ENCODE measurements at places on chromosomes 16 and 17.

DNA sequence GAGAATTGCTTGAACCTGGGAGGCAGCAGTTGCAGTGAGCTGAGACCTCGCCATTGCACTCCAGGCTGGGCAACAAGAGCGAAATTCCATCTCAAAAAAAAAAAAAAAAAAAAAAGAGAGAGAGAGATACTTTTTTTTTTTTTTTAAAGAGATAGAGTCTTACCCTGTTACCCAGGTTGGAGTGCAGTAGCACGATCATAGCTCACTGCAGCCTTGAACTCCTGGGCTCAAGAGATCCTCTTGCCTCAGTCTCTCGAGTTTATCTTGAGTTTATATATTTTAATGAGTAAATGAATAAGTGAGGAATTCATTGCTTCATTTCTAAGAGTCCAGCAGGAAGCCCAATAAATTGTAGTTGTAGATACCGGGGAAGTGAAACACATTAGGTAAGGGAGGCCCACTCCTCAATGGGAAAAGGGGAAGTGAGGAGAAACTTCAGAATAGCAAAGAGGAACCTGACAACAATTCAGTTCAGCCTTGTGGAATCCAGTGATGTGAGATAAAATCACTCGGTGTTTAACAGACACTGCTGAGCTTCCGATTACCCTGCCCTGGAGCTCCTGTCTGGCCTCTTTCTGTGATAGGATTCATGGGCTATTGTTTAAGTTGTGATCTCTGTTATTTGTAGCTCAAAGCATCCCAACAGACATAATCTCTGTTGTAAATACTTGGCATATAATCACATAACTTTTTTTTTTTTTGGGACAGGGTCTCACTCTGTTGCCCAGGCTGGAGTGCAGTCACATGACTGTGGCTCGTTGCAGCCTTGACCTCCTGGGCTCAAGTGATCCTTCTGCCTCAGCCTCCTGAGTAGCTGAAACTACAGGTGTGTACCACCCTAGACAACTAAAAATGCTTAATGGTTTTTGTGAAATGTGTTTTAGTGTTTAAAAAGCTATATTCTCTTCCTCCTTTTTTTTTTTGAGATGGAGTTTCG, 15.8 kb upstream of the ITGAM start:
- DNase-seq: no peak

- no peak for DNase-seq
These were observed 419 bp downstream of the RAB37 start for GRCh38 chr17:74737299-74738050.

GRCh38 chr16:84144209-84144858, 643 bp downstream of the HSDL1 start:
- DNase-seq: no peak

- no peak for DNase-seq
These were observed 573 bp downstream of the CHST6 start for GRCh38 chr16:75494661-75495075.

DNA sequence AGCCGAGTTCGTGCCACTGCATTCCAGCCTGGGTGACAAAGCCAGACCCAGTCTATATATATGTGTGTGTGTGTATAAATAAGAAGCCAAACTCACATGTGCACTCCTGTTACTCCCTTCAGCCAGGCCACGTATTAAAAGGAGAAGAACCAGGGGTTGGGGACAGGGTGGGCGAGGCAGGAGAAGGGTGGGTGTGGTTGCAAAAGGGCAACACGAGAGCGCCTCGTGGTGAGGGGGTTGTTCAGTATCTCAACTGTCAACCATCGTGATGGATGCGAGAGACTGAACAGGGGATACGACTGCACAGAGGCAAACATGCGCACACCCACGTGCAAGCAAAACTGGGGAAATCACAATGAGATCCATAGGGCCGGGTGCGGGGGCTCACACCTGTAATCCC, 54.9 kb downstream of the ABCC6 start:
- DNase-seq: no peak

DNA sequence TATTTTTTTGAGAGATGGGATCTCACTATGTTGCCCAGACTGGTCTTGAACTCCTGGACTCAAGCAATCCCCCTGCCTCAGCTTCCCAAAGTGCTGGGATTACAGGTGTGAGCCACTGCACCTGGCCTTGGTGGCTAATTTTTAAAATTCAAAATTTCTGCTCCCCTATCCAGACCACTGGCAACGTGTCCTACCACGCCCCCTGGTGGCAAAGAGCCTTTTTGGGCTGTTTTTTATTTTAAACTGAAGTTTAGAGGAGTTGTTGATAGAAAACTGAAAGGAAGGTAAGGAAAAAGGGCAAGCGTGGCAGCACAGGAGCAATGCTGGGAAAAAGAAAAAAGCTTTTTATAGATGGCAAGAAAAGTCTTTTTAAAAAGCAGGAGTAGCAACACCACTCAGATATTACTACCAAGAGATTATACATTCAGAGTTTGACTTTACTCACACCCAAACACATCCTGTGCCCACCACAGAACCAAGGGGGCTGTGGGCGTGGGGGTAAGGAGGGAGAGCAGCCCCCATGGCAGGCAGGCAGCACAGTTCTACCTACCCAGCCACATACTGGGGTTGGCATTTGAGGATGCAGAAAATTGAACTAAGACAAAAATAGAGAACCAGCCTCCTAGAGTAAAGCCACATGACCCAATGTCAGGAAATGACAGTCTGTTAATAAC, 4.2 kb upstream of the MXRA7 start:
- DNase-seq: no peak

GRCh38 chr17:888998-889441, 90.6 kb downstream of the NXN start:
- DNase-seq: no peak

DNA sequence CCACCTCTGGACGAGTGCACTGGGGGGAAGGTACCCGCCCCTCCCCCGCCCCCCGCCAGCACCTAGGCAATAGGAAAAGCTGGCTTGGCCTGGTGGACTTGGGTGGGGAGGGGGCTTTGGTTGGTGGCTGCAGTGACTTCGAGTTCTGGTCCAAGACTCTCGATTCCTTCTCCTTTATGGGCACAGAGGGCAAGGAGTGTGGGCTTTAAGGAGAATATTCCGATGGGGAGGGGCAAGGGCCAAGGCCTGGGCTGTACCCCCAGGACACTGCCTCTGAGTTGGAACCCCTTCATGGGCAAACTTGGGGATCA, 409 bp downstream of the ACSF2 start:
- DNase-seq: no peak

DNA sequence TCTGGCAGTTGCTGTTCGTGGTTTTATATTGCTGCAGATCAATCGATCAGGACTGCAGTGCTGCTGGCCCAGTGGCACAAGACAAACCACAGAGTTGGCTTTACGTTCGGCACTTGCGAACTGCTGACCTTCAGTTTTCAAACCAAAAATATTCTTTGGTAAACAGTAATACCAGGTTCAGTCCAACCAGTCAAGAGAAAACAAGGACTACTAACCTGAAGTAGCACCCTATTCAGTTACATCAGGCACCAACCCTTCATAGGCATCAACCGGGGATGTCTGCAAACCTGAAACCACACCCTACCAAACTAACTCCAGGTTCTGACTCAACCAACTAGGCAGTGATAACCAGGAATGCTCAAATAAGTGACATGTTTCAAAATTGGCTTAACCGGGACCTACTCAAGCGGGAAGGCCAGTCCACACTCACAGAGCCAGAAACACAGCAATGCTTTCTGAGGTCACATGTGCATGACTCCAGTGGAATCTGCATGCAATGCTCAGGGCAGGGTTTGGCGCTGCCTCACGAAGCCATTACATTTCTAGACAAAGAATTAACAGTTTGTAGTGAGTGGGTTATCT, 91.1 kb downstream of the SMG6 start:
- DNase-seq: no peak

DNA sequence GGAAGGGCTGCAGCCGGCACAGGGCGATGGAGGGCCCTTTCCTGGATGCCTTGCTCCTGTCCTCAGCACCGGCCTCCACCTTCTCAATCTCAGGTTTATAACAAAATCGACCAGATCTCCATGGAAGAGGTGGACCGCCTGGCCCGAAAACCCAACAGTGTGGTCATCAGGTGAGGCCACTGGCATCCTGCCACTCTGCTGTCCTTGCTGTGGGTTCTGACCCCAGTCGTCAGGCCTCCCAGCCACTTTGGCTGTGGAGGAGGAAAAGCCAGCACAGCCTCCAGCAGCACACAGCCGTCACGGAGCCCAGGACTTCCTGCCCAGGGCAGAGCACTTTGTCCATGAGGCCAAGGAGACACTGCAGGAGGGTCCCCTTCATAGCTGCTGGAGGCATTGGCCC, 6.7 kb upstream of the MYO15A start:
- no peak for DNase-seq

DNA sequence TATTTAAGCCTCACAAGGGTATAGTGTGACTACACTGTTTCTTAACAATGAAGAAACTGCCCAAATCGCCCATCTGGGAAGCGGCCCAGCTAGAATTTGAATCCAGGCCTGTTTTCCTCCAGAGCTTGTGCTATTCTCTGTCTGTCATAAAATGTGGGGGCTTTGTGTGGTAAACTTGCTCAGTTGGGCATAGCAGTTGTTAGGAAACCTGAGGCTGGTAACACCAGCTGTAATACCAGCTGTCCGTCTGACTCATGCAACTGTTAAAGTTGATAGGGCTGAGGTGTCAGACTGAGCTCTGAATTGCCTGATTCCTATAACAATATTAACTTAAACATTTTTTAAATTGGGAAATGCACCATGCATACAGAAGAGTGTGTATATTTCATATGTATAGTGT, 9.3 kb downstream of the NOD2 start:
- no peak for DNase-seq

- DNase-seq: no peak
These were observed 47.8 kb downstream of the BMERB1 start for GRCh38 chr16:15482068-15482747.

DNA sequence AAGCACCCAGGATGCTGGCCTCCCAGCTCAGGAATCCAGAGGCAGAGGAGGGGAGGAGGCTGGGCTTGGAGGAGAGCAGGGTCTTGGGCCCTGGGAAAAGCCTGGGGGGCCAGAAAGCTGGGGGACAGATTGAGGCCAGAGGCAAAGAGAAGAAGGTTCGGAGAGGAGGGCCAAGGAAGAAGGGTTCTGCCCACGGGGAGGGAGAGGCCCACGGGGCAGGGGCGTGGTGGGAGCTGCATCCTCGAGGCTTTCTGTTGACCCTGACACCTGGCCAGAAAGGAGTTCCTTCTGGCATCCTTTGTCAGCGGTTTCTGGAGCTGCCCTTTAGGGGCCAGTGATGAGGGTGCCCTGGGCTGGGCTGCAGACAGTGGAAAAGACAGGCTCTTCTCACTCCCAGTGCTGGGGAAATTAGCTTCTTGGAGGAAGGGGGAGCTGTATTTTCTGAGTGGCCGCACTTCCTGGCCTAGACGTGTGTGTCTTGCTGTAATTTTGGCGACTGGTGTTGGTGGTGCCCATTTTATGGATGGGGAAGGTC, 308.7 kb downstream of the SEC14L1 start:
- no peak for DNase-seq

DNA sequence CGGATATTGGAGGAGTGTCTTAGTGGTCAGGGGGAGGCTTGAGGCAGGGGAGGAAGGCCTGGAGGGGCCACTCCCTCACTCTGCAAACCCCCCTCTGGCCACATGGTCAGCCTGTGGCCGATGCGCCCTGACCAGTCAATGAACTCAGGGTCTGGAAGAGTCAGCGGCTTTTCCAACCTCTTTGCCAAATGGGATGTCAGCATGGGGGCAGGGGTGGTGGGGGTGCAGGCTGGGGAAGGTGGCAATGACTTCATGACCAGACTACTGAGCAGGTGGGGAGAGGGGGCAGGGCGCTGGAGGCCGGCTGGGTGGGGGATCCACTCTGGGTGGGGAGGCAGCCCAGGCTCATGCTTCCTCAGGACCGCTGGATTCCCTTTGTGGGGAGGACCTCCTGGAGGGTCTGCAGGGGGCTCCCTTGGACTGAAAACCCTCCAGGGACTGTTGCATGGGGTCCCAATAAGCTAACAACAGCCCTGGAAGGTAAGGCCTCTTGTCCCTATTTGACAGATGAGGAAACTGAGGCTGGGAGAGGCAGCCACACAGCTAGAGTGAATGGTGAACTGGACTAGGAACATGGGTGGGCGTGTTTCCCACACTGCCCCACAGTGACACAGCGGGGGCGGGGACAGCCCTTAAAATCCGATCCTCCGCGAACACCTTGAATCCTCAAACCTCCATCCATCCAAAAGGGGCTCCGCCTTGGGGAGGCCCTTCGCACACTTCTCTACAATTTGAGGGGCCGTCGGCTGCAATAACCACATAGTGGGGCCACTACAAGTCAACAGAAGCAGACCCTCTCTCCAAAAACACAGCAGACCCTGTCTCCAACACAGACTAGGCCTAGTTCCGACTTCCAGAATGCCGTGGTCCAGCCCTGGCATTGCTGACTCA, 81.0 kb upstream of the TOB1 start:
- DNase-seq: no peak

DNA sequence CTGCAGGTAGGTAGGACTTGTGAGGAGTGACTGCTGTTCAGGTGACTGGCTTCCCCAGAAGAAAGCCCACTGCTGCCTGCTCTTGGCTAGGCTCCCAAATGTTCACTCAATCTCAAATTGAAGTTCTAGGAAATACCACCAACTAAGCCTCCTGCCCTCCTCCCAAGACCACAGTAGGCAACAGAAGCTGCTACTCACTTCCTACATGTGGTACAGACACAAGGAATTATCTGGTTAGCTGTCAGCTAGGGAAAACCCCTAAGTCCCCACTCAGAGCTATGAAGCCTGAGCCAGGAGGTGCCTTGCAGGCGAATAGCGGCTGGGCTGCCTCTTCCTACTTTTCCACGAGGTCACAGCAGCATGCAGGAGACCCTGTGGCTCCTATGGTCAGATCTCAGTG, 4.9 kb downstream of the FBXO39 start:
- DNase-seq: no peak

DNA sequence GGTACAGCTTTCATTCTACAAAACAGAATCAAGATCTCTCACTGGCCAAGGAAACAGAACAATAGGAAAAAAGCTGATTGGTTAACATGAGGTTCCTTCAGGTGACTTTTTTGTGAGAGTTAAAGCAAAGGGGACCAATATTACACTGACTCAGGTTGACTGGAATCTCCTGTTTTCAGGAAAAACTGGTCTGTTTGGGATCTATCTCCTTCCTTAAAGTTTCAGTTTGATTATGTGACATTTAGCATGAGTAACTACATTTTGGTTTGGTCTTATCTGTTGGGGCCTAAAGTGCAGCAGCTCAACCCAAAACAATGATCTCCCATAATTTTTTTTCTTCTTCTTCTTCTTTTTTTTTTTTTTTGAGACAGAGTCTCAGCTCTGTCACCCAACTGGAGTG, 9.7 kb downstream of the NUPR1 start:
- no peak for DNase-seq

DNA sequence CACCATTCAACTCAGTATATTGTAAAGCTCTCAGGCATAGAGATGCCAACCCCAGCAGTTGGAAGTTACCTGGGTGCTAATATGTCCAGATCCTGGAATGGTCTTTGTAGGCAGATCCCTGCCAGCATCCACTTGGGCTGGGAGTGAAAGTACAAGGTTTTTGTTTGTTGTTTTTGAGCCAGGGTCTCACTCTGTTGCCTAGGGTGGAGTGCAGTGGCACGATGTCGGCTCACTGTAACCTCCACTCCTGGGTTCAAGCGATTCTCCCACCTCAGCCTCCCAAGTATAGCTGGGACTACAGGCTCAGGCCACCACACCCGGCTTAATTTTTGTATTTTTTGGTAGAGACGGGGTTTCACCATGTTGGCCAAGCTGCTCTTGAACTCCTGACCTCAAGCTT, 177.6 kb downstream of the IRF8 start:
- no peak for DNase-seq

All from esophagus squamous epithelium (tissue), 5 donors.